ENCODE measurements at places on chromosomes 2 and 18.

GRCh38 chr2:235619544-235619943, 125.7 kb downstream of the AGAP1 start:
- peaks cover 41% of the 10 kb centered on the region for H3K4me1 ChIP-seq
- H3K36me3 ChIP-seq = no peaks in the 10 kb centered on the region
- DNase-seq = no peak
- H3K27me3 ChIP-seq = no peaks in the 10 kb centered on the region
- H3K27ac ChIP-seq = no peak overlapping the region

DNA sequence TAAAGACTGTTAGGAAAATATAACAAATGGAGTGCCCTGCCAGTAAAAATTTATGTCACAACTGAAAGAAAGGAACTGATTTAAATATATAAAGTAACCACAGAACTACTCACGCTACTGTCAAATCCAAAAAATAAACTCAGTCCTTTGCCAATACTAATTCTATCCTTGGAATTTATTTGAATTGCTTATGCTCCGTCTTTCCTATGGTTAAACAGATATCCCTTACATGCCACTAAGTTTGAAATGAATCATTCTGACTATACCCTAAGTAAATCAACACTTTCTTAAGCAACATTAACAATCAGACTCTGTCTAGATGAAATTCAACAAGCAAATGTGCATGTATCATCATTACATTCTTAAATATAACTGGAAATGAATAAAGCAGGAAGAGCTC, 9.8 kb downstream of the HNRNPLL start:
- DNase-seq = peak; percentile 50
- no peaks in the 10 kb centered on the region for H3K27me3 ChIP-seq
- peaks cover 28% of the 10 kb centered on the region for H3K4me1 ChIP-seq
- H3K27ac ChIP-seq = peak overlapping the region; percentile 35
- H3K4me3 ChIP-seq = no peak overlapping the region

DNA sequence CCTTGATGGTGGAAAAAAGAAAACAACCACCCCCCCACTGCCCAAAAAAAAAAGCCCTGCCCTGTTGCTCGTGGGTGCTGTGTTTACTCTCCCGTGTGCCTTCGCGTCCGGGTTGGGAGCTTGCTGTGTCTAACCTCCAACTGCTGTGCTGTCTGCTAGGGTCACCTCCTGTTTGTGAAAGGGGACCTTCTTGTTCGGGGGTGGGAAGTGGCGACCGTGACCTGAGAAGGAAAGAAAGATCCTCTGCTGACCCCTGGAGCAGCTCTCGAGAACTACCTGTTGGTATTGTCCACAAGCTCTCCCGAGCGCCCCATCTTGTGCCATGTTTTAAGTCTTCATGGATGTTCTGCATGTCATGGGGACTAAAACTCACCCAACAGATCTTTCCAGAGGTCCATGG, 28.0 kb downstream of the MAL start:
- H3K4me1 ChIP-seq = peaks cover 6% of the 10 kb centered on the region
- DNase-seq = no peak
- H3K4me3 ChIP-seq = no peak overlapping the region
- peaks cover 62% of the 10 kb centered on the region for H3K27me3 ChIP-seq
- no peak overlapping the region for H3K27ac ChIP-seq

GRCh38 chr2:215572341-215572848, 136.5 kb upstream of the FN1 start:
- H3K27me3 ChIP-seq = no peaks in the 10 kb centered on the region
- H3K27ac ChIP-seq = no peak overlapping the region
- DNase-seq = no peak
- H3K4me1 ChIP-seq = peaks cover 8% of the 10 kb centered on the region
- H3K4me3 ChIP-seq = no peak overlapping the region
- no peaks in the 10 kb centered on the region for H3K36me3 ChIP-seq

DNA sequence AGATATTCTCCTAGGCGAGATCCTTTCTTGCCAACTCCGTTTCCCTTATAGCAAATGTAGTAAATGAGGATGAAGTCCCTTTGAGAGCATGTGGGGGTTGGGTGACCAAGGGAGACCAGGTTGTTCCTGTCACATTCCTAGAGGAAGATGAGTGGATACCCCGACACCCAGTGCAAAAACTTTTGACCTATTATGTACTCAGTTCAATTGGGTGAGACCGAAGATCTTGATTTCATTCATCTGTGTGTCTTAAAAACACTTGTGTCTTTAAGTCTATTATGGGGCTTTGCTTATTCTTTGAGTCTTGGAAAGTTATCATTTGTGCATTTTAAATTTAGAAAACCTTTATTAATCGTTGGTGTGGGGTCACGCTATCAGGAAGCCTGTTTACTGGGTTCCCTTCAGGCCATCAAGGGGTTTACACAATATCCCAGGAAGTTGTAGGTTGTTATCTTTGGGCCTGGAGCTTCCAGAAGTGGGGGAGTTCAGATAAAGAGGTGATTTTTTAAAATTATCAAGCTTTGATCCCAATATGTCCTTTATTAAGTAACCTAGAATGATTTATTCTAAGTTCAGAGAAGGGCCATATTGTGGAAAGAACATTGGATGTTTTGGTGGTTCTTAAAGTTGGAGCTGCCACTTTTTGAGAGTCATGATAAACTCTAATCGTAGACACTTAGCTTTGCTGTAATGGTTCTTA, 2.8 kb downstream of the RHOB start:
- no peaks in the 10 kb centered on the region for H3K27me3 ChIP-seq
- peaks cover 32% of the 10 kb centered on the region for H3K4me1 ChIP-seq
- H3K36me3 ChIP-seq = peaks cover 8% of the 10 kb centered on the region

DNA sequence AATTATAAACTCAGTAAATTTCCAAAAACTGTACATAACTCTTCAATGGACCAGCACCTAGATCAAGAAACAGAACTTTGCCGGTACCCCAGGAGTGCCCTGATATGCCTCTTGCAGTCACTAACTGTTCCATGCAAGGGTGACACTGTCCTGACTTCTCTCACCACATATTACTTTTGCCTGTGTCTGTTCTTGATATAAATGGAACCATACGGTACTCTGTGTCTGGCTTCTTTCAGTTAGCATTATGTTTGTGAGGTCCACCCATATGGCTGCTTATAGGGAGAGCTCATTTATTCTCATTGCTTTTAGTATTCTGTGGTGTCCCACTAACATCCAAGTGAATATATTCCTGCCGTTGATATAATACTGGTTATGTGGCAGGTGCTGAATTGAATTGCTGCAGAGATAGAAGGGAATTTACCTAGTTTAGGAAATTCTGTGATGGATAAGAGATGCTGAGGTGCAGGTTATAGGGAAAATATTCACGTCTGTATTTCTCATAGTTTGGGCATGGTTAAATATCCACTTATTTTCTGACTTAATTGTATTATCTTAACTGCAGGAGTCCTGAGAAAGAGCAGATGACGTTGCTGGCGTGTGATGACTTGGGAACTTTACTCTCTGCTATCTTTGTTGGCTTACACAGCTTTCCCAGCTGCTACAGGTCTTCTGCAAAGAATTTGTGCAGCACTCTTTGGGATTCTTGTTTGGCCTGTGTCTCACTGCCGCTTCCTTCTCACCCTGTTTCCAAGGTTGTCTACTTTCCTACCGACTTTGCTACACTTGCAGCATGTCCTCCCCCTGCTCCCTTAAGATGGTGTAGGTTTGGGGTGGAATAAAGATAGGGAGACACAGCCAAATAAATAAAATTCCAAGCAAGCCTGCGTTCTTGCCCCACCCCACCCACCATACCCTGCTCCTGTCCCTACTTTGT, 107.9 kb downstream of the MAP4K4 start:
- H3K27ac ChIP-seq = peak overlapping the region; percentile 72
- H3K4me3 ChIP-seq = peak overlapping the region; percentile 51
- no peaks in the 10 kb centered on the region for H3K27me3 ChIP-seq

DNA sequence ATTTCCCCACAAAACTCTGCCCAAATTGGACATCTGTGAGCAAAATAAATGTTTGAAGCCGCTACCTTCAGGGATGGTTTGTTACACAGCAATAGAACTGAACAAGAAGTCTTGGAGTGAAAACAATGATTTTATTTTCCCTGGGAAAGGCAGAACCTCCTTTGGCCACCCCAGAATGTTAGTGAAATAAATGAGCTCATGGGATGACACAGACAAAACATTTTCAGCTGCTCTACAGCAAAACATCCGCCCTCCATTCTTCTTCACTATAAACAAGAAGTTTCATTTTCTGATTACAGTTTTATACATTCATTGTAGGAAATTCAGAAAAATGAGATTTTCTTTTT, 4.3 kb upstream of the EFHD1 start:
- no peaks in the 10 kb centered on the region for H3K36me3 ChIP-seq
- H3K27ac ChIP-seq = no peak overlapping the region
- no peaks in the 10 kb centered on the region for H3K4me1 ChIP-seq
- peaks cover 58% of the 10 kb centered on the region for H3K27me3 ChIP-seq
- H3K4me3 ChIP-seq = no peak overlapping the region

- H3K4me1 ChIP-seq = no peaks in the 10 kb centered on the region
- no peak overlapping the region for H3K4me3 ChIP-seq
- no peak for DNase-seq
- H3K27ac ChIP-seq = no peak overlapping the region
- no peaks in the 10 kb centered on the region for H3K27me3 ChIP-seq
Measured at GRCh38 chr18:24293254-24293653, 104.4 kb downstream of the OSBPL1A start.

- DNase-seq = no peak
- 0 out of 2 replicates have a peak, but pooled peaks cover 6% of the 10 kb centered on the region for H3K4me1 ChIP-seq
- no peaks in the 10 kb centered on the region for H3K36me3 ChIP-seq
- H3K27ac ChIP-seq = no peak overlapping the region
- no peaks in the 10 kb centered on the region for H3K27me3 ChIP-seq
Measured at GRCh38 chr2:40534528-40534927, 82.6 kb upstream of the SLC8A1 start.

DNA sequence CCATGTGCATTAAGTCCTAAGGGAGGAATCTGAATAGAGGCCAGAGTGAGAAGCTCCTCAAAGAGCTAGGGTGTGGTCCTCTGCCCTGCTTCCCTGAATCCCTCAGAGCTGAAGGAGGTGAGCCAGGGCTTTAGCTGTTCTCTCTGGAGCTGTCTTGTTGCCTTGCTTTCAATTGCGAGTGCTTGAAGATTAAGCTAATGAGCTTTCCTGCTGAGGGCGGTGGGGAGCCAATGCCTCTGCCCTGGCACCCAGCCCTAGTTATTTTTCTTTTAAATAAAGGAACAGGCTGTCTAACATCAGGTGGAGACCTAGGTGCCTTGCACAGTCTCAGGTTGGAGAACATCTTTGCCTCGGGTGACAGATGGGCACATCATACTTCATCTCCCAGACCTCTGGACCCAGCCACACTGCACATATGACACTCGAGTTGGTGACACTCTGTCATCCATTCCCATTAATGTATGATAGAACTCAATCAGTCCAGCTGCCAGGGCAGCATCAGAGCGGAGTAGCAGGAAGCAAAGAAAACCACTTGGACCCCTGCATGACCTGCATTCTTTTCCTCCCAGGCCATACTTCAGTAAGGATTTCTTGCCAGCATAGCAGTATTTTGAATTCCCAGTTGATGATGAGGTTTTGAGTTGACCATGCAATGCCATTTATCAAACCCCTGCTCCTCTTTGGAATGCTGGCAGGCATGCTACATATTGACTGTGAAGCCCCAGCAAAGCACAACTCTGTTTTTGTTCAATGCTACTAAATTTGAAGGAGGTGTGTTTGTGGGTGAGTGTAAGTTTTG, 292.7 kb downstream of the RNF144A start:
- 0 out of 2 replicates have a peak overlapping the region, but pooled peaks have one; percentile 3 for H3K27ac ChIP-seq
- no peaks in the 10 kb centered on the region for H3K27me3 ChIP-seq
- peaks cover 20% of the 10 kb centered on the region for H3K4me1 ChIP-seq
- DNase-seq = peak; percentile 52

- no peaks in the 10 kb centered on the region for H3K27me3 ChIP-seq
- no peaks in the 10 kb centered on the region for H3K36me3 ChIP-seq
- no peak for DNase-seq
- peak overlapping the region; percentile 42 for H3K27ac ChIP-seq
Measured at GRCh38 chr18:58640428-58640805, 11.5 kb upstream of the ALPK2 start.
